T47D (cell line): ENCODE measurements at places on chromosomes 12 and 14.

GRCh38 chr14:45084946-45085346 lies 1.0 kb downstream of the PRPF39 start:
- DNase-seq: no peak

DNA sequence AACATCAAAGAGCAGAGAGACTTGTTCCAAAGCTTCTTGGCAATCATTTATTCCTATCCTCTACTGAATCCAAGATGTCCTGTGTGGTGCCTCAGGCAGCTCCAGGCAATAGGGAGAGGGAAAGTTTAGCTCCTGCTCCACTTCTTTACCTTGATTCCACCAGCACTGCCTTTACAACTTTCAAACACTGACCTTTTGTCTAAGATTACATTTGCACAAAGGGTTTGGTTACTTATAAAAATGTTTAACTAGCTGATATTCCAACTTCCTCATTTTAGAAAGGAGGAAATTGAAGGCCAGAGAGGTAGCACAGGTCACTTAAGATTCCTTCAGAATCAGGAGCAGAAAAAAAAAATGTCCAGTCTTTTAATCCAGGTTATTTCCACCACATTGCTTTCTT lies 192.7 kb downstream of the BTG1 start:
- no peak for DNase-seq

DNA sequence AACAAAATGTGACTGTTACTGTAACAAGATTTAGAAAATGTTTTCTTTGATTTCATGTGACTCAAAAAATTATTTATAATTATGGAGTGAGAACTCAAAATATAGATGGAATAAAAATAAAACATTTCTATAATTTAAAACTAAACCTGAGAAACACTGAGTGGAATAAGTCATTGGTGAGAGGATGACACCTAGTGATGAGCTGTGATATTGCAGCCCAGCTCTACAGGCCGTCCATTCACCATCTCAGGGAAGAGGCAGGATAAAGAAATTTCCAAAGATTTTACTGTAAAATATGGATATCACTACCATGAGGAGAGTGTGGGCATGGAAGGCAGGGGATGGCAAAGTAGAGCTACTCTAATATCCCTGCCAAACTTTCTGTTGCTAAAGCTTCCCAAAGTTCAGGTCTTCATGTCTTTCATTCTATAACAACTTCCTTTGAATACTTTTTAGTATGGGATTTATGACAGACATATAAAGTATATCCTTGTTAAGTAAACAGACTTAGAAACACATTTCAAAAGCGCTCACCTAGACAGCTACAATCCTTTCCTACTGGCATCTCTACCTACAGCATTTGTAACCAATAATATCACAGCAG lies 308.0 kb downstream of the ITPR2 start:
- peak; percentile 30 for DNase-seq

DNA sequence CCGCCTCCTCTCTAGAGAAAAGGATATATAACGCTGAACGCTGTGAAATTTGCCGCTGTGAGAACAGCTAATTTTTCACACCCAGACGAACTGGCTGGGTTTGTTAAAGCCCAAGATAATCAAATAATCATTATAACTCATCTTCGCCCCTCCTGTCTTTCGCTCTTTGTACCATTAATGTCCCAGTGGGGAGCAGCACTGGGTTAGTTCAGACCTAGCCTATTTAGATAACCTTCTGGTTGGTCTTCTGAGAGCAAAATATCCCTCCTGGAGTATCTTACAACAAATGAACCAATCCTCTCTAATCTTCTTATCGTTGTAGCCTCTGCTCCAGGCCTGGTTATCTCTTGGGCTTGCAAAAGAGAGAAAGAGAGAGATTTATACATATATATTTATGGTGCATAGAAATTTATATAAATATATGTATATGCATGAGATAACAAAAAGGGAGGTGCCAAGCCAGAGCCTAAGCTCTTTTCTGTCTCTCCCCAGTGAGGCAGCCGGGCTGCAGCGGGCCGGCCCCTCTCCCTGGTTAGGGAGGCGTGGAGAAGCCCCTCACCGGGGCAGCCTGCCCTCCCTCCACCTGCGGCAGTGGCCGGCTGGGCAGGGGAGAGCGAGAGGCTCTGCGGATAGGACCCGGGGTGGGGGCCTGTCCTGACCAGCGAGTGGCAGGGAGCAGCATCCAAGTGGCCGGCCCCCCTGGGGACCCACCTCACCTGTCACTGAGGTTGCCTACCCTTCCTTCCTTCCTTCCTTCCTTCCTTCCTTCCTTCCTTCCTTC lies 202.0 kb upstream of the LHX5 start:
- no peak for DNase-seq

DNA sequence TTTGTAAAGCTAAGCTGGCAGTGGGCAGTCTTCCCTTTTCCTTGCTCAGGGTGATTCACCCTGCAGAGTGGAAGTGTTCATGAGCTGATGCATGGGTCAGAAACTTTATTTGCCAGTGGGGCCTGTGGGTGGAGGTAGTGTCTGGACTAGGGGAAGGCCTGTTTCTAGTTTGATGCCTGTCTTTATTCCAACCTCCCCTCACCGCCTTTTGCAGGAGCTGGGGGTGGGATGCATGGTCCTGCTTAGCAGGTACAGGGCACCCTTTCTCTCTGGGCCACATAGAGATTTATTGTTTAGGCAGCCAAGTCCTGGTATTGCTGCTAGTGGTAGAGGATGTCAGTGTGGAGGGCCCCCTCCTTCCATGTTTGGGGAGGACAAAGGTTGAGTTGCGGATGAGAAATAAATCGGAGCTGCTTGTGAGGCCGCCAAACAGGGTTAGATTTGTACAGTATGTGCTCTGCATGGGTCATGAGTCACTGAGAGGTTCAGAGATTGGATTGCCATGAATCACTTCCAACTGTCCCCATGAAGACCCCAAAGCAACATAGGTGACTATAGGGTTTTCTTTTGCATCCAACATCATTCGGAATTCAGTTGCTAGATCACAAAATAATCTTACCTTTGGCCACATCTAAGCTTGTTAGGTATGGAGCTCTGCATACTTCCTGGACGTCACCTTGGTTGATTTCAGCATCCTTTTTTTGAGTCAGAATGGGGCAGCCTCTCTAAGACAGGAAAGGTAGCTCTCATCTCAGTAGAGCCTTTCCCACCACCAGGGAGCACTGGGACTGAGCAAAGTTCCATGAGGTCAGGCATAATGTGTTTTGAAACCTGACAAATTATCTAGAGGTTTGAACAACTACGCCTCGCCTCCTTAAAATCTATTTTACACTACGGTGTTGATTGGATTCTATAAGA lies 8.8 kb downstream of the SMOC1 start:
- DNase-seq: no peak

DNA sequence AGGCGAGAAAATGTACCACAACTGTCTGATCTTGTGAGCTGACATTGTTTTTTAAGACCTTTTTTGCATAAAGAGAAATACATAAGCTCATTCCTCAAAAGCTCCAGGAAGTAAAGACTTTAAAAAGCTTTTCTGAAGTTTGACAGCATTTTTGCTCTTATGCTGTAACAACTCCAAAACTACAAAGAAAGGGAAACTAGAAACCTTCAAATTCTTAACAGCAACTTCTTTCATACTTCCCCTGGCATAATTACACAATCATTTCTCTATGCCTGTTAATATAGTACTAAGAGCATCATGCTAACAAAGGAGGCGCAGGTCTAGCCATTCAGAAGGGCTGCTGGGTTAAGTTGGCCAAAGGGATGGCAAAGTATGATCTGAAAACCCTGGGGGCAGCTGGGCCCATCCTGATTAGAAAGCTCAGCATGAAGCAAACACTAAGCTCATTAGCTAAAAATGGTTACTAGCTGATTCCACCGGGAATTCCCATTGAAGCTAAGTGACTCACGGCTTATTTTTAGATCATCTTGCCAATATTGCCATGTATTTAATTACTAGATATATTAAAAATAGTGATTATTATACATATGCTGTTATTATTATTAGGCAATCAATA lies 26.1 kb upstream of the ANP32D start:
- no peak for DNase-seq

- DNase-seq: no peak
Observed at GRCh38 chr14:44396226-44396625, 110.9 kb downstream of the FSCB start.

DNA sequence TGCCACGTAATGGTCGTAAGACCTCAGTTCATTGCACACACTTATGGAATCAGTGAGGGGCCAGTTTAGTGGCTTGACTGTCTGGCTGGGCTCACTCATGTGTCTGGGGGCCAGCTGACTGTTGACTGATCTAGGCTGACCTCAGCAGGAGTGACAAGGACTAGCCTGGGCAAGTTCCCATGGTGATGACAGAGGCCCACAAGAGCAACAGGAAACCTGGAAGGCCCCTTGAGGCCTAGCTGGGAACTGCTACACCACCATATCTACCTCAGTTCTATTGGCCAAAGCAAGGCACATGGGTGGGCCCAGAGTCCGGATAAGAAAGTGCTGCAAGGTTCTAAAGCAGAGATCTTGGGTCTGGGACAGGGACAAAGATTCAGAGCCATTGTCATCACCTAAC lies 21.3 kb upstream of the RFLNA start:
- peak; percentile 52 for DNase-seq

DNA sequence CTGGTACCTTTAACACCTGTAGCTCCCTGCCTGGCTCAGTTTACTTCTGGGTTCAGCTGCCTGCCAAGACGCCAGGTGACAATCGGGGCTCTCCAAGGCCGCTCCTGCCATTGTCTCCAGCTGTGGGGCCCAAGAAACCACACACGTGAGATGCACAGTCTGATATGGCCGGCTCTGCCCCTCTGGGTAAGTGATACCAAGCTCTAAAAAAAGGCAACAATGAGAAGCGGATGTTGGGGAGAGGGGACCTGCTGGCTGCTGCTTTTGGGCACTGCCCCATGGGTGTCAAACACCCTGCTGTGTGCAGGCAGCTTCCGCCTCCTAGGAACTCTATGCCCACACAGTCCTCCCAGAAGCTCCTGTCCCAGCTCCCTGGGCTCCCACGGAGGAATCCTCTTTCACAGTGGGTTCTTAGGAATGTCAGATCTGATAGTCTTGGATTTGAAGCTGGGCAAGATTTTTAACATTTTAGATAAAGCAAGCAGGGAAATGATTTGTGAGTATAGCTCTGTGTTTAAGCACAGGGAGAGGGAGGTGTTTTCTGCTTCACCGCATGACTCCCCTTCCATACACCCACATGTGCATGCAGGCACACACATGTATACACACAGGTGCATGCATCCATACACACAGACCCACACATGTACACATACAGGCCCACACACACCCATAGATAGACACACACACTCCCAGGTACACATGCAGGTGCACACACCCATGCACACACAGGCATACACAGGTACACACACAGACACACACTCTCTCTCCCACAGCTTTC lies 1135.8 kb downstream of the BCL11B start:
- no peak for DNase-seq

GRCh38 chr12:51118706-51119105 lies 35.3 kb upstream of the CSRNP2 start:
- DNase-seq: no peak

DNA sequence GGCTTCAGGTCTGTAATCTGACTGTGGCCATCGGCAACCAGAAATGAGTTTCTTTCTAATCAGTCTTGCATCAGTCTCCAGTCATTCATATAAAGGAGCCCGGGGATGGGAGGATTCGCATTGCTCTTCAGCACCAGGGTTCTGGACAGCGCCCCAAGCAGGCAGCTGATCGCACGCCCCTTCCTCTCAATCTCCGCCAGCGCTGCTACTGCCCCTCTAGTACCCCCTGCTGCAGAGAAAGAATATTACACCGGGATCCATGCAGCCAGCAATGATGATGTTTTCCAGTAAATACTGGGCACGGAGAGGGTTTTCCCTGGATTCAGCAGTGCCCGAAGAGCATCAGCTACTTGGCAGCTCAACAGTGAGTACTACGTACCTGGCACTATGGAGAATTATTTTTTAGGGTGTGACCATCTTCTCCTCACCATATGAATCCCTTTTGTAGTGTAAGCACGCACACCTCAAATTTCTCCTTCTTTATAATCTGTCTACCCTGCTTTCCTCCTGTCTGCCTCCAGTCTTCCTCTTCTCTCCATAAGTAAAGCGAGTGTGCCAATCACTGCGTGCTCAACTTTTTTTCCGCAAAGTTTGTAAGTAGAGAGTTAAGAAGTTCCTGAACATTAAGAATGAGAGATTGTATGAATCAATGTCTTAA lies at the start of gene TPH2:
TPH2 (plus strand) TSS at position 118 of the 658 bp plus-strand sequence; CDS start at position 260, 142 bp downstream.
- DNase-seq: peak; percentile 15

DNA sequence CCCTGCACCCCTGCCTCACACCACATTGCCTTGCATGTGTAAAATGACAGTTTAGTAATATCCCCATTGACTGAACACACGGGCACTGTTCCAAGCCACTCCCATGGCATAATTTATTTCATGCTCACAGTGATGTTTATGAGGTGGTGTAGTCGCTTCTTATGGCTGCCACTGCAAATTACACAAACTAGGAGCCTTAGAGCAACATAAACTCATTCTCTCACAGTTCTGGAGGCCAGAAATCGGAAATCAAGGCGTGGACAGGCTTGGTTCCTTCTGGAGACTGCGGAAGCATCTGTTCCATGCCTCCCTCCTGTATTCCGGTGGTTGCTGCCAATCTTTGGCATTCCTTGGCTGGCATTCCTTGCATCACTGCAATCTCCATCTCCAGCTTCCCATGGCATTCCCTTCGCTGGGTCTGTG lies 97.3 kb downstream of the RIN3 start:
- DNase-seq: no peak

DNA sequence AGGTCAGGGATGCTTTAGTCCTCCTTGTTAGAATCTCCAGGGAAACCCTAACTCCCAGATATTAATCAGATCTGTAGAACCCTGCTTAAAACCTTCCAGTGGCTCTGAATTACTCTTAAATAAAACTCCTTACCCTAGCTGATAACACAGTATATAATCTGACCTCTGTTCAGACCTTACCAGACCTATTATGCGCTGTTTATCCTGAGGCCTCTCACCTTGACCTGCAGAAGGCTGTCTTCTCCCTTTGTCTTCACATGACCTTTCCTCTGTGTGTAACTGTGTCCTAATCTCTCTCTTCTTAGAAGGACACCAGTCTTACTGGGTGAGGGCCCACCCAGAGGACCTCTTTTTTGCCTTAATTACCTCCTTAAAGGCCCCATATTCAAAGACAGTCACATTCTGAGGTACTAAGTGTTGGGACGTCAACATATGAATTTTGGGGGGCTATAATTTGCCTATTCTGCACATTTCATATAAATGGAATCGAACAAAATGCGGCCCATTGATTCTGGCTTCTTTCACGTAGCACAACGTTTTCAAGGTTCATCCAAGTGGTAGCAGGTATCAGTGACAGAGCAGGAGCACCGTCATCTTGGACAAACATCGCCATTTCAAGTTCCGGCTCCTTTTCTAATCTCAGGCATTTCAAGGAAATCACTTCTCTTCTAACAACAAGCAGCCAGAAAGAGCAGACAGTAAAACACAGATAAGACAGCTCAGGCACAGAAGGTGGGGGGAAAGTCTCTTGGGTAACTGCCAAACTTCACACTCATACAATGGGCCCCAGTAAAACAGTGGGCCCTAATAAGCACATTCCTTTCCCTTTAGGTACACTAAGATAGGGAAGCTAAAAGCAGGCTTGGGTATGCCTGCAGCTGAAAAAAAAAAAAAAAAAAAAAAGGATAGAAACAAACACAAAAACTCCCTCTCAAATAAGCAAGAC lies 200.2 kb upstream of the NUDT4 start:
- no peak for DNase-seq

GRCh38 chr14:69325646-69326265 lies 65.8 kb downstream of the GALNT16 start:
- peak; percentile 27 for DNase-seq
